NCI-H510A (cell line): ENCODE measurements at places on chromosomes 1 and 21.

- no peak for DNase-seq
Measured at GRCh38 chr1:91754348-91754747, 131.6 kb downstream of the TGFBR3 start.

DNA sequence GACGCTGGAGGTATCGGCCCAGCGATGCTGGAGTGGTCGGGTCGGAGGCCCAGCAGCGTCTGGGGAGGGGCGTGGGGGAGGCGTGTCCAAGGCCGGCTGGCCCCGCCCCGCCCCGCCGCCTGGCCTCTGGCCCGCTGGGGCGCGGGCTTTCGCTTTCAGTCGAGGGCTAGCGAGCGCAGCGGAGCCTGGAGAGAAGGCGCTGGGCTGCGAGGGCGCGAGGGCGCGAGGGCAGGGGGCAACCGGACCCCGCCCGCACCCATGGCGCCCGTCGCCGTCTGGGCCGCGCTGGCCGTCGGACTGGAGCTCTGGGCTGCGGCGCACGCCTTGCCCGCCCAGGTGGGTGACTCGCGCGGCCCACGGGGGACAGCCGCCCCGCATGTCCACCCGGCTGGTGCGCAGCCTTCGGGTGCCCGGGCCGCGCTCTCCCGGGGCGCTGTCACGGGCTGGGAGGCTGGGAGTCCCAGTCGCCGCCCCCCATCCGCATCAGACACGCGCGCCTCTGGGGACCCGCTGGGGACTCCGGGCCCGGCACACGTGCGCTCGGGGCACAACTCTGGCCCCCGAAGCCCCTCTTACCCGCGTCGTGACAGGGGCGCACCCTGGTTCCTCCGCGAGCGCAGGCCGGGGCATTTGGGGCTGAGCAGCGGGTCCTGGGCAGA, at the start of gene TNFRSF1B:
Gene TNFRSF1B (plus strand): TSS at position 158 of the 659 bp plus-strand sequence. CDS start 101 bp downstream, at position 259.
- DNase-seq = no peak

DNA sequence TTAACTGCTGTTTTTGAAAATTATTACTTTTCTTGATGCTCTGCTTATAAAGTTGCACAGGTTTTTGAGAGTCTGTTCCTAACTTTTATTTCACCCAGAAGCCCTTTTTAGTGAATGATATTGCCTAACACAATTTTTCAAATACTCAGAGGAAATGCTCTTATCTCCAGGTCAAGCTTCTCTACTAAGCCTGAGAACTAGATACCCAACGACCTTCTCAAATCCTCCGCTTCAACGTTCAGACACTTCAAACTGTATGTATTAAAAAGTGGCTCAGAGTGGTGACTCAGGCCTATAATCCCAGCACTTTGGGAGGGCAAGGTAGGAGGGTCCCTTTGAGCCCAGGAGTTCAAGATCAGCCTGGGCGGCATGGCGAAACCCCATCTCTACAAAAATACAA, 88.5 kb downstream of the ASH1L start:
- DNase-seq = no peak

GRCh38 chr1:119416006-119416640, 1.2 kb downstream of the HSD3B2 start:
- no peak for DNase-seq

DNA sequence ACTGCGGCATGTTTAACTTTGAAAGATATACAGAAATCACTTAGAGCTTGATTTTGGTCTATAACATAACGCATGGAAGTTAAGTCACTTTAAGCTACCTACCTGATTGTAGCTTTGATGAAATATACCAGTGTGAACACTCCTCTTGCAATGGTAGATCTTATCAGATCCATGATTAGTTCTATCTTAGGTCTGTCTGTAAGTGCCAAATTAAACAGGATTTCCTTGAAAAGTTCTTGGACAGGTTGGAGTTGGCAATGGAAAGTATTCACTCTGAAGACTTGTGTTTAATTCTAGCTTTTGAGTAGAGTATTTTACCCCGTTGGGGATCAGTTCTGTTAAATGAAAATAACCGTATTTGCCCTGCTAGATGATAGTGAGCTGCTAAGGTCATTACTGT, 4.1 kb upstream of the ADGRL4 start:
- DNase-seq = no peak

DNA sequence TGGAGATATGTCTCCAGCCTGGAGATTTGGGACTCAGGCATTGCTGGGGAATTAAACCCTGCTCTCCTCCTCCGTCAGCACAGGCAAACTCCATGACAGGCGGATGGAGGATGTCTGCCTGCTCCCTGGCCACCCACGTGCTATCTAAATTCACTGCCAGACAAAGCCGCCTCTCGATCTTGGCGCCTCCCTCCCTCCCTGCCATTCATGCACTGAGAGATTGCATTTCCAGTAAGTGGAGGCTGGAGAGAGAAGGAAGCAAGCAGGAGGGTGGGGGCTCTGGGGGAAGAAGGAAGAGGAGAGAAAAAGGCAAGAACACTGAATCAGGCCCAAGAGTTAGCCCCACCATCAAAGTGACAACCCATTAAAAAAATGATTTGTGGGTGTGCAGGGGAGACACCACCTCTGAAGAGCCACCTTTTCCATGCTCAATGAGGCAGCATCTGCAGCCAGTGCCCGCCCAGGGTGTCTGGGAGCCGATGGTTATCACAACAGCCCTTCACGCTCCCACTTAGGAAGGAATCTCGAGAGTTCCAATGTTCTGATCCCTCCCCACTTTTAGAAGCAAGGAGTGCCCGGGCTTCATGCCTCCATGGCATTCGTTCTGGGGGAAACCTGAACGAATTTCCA, 183.0 kb downstream of the HIVEP3 start:
- DNase-seq = peak; percentile 16

- no peak for DNase-seq
Measured at GRCh38 chr1:204616641-204617040, 68.9 kb downstream of the LRRN2 start.
